ENCODE measurements at places on chromosomes 3 and 15.

DNA sequence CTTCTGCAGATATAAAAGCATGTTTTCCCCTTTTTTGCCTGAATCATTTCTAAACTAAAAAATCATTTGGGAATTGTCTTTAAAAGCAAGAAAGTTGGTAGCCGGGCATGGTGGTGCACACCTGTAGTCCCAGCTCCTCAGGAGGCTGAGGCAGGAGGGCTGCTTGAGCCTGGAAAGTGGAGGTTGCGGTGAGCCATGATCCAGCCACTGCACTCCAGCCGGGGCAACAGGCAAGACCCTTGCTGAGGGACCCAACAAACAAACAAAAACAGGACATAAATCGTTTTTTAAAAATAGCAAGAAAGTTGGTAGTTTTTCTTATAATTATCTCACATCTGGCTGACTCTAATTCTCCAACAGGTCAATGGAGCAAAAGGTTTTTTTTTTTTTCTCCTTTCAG lies 2.5 kb downstream of the HIGD1A start:
- no peak for DNase-seq

DNA sequence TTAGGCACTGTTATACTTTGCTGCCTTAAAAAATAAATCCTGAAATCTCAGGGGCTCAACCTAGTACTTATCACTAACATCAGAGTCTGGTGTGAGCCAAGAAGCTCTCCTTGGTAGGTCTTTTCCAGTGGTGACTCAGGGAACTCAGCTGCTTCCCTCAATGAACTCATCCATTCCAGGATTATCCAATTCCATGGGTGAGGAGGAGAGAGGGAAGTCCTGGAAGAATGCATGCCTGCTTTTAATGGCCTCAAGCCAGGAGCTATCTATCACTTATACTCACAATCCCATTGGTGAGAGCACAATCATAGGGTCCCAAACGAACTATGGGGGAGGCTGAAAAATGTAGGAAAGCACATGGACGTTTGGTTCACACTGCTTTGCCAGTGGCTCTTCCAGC lies 113.6 kb downstream of the POLR2M start:
- peak; percentile 84 for DNase-seq

GRCh38 chr15:36359286-36359685 lies 220.1 kb upstream of the CDIN1 start:
- no peak for DNase-seq

DNA sequence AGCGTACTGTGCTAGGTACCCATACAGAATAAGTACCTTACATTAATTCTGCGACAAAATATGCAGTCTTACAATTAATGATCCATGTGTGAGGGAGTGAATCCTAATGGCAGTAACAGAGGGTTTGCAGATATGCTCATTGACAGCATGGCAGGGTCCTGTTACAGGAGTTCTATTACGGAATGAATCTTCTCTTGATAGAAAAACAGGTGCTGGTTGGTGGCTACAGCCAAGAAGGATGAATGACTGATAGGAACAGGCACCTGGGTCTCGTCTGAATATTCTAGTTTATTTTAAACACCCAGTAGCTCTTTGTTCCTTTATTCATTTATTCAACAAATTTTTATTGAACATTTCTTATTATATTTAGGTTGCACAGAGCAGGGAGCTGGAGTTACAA lies 22.8 kb downstream of the PGBD4 start:
- peak; percentile 6 for DNase-seq

GRCh38 chr3:136305879-136306278 lies 55.7 kb downstream of the PCCB start:
- peak; percentile 70 for DNase-seq

DNA sequence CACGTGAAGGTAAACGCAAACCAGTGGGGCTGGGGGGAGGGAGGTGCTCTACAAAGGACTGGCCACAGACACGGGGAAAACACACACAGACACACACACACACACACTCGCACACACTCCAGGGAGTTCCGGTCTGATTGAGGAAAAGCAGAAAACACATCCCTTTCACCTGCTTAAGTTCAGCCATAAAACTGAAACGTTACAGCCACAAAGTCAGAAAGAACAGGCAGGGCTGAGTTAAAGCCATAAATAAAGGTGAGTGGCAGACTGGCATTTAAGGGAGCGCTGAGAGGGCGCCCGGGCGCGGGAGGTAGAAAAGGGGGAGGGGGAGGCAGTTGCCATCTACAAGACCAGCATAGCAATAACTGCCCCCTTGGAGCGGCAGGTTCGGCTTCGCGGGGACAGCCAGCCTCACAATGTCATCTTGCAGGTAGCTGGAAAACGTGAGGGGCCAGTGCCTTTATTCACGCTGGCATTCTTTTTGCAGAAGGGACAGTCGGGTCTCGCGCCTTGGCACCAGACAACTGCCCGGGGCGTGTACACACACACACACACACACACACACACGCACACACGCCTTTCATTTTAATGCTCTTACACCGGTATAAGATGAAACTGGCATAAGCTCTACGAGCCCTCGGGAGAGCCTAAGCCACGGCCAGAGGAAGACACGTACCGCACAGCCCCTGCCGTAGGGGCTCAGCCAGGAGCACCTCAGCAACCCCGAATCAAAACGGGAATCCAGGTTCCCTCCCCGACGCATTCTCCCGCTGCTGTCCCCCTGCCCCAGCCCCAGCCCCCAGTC lies 866 bp downstream of the TNIK start:
- peak; percentile 8 for DNase-seq

DNA sequence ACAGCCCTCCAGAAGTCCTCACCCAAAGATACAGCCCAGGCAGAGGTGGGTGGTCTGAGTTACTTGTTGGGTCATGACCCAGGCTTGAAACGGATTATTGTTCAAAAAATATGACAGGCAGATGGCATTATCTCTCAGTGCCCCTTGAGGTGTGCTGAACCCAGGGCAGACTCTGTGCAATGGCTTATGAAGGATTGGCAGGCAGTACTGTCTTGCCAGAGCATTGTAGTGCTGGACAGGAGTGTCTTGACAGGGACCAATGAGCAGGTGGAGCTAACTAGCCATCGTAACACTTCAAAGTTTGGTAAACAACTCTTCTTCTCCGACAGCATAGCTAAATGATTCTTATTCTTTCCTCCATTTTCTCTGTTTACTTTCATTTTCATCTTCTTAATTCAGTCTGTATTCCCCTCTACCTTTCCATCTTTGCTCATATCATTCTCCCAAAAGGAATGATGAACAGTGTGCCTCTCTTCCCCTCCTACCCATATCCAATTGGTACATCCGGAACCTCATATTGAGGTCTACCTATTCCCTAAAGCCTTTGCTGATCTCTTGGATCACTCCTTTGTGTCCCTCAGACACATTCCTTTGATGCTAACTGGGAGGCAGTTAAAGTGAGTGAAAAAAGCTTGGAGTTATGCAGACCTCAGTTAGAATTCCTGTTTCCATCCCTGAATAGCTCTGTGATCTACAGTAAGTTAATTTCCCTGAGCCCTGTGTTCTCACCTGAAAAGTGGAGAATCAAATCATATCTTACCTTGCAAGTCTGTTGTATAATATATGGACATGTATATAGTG lies 2.6 kb upstream of the IL20RB start:
- DNase-seq: peak; percentile 26

DNA sequence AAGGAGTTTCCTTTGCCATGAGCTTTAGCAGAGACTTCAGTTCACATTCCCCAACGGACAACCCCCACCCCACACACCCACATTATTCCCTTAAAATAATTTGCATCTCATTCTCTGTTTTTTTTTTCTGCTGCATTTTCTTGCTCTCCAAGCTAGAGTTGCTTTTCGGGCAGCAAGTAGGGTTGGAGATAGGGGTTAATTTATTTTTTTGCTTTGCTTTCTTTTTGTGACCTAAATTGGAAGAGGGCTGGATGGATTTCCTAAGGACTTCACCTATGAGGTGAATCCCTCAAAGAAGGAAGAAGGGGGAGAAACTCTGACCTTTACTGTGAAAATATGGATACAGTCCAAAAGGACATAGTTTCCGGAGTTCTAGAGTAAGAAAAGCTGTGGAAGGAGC lies 6.6 kb downstream of the SOX2 start:
- no peak for DNase-seq

- DNase-seq: no peak
These were observed 103.1 kb upstream of the LRTM1 start for GRCh38 chr3:55030938-55031337.

DNA sequence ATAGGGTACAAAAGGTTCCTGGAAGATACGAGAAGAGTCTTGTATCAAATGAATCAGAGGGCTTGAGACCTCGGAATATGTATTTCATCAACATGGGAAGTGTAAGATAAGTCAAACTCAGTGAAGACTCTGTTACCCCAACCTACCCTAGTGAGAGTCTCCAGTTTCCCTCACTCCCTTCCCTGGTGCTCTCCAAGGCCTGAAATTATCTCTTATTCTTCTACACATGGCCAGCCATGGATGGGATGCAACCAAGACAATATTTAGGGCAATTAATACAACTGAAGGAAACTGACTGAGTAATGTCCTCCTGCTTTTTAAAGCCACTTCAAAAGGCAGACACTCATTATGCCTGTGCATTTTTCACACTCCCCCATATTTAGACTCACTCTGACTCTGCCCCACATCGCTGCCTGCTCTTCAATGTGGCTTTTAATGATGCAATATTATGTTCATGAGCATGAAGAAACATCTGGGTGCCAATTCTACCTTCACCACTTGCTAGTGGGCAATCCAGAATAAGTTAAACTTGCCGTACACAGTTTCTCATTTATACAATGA lies 137.1 kb upstream of the THBS1 start:
- DNase-seq: no peak

DNA sequence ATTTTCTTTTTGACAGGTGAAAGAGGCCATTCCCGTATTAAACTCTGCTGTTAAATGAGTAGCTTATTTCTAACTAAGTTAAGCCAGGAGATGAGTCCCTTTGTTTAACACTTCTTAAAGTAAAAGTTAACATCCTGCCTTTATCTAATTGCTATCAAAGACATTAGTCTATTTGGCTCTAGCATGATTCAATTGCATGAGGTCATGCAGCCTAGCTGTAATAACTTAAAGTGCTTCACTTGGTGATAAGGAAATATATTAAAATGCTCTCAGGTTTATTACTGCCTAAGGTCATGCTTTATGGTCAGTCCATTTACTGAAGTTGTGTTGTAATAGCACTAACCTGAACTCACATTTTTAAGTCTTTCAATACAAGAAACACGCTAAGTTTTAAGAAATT lies 82.3 kb upstream of the MLF1 start:
- DNase-seq: no peak

- no peak for DNase-seq
These were observed 226.1 kb upstream of the UBE2E2 start for GRCh38 chr3:22977042-22977441.

- DNase-seq: no peak
These were observed 327.1 kb downstream of the ZIC1 start for GRCh38 chr3:147736226-147736625.

DNA sequence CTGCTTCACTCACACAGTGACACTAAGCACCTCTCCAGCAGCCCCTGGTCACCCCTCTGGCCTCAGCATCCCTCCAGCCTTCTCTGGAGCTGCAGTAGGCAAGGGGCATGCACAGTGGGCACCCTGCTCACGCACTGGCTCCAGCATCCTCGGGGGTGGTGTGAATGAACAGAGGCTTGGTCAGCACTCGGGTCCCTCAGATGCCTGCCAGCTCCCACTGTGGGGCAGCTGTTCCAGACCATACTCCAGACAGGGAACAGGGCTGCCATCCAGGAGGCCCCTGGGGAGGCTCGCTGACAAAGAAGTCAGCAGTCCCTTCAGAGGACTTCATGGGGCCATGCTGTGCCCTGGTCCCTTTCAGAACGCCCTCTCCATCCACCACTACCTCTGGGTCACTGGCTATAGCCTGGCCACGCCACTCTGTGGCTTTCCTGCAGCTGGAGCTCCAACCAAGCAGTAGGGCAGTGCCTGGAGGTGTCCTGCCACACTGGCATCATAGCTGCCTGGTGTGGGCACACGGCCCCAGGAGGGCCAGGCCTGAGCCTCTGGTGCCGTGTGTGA lies 26.3 kb downstream of the ALS2CL start:
- no peak for DNase-seq

DNA sequence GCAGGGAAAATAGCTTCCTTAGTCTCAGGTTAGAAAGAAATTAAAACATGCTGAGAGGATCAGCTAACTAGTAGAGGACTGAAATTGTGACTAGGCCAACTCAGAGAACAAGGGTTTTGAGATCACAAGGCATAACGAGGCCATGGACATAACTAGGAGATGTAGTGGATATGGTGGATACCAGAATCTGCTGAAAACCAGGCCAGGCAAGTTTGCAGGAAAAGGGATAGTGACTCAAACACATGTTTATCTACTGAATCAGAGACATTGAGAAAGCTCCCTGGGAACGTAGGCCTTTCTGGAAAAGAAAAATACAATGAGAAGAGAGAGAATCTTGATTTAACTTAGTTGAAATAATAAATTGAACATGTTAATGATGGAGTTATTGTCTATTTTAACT lies 326.5 kb upstream of the GBE1 start:
- peak; percentile 66 for DNase-seq

Data from LHCN-M2 (cell line).